ENCODE measurements at places on chromosomes 4 and X.

DNA sequence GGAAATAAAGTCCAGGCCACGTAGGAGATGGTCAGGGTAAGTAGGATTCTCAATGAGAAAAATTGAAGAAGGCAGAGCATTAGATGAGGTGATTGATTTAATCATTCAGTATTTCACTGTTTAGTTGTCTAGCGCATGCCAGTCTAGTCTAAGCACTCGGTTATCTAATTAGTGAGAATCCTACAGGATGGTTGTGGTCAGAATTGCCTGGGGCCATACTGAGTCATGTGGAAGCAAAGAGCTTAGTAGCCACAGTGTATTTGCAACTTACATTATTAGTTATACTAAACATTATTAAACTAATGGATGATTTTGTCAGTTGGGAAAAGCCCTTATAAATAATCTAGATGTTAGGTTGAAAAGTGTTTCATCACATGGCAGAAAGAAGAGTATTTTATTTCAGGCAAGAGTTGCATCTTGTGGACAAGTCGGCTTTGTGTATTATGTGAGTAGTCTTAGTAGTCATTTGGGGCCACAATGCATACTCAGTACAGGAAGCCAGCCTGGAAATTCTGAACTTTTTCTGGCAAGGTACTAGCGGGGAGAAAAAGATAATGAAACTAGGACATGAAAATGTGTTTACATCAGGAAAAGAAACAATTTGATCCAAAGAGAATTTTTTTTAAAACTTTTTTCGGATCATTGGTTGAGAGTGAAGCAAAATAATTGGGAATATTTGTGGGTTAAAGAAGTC lies 31.9 kb downstream of the CPEB2 start:
- DNase-seq = no peak

DNA sequence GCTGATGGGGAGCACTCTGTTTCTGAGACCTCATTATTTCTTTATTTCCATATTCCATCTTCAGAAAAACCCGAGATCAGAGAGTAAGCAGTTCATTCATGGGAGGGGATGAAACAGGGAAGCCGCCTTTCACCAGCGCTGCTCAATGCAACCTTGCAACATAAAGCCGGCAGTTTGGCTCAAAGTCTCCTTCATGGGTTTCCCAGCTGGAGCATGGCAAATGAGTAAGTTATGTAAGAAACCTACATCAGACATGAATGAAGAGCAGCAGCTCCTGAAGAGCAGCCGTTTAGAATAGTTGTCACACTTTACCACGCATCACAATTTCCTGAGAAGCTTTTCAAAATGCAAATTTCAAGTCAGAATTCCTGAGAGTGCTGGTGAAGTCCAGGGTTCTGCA lies 578.8 kb downstream of the FSTL5 start:
- no peak for DNase-seq

DNA sequence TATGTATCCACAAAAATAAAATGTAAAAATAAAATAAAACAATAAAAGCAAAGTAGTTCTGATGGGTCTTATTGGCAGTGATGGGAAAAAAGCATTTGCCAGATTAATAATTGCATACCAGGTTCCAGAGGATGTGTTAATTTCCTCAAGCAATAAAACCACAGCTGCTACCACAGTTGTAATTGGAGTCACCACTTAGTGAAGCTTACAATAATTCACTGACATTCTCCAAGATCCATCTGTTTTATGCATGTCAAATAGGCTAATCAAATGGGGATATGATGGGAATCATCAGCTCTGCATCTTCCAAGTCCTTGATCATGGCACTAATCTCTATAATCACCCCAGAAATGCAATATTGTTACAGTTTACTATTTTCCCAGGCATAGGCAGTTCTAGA lies 123.5 kb upstream of the EMCN start:
- DNase-seq = no peak

DNA sequence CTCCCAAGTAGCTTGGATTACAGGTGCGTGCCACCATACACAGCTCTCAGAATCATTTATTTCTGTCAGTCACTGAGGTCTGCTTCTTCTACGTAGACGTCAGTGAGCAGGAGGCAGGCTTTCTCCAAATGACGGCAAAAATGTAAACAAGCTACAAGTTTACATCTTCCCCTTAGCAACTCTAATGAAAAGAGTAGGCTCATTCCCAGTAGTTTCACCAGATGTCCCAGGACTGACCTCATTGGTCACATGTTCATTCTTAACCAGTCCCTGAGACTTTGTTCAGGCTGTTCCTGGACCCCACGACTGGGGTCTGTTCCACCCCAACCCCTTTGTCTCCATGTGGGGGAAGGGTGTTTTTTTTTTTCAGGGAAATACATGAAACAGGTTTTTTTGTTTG lies 67.1 kb downstream of the TENM3 start:
- DNase-seq = no peak

DNA sequence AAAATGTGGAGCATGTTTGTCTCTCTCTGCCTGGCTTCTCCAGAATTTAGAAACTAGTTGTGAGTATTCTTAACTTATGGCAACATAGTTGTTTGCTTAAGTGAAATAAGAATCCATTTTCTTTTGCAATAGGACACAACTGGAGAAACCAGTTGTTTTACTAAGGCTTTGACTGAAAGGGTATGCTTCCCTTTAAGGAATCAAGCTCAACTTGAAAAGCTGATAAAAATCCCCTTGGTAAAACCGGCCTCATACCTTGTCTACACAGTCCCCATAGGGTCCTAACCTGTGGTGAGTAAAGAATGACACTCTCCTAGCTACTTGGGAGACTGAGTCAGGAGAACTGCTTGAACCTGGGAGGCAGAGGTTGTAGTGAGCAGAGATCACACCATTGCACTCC lies 139.8 kb downstream of the NR3C2 start:
- DNase-seq = no peak

DNA sequence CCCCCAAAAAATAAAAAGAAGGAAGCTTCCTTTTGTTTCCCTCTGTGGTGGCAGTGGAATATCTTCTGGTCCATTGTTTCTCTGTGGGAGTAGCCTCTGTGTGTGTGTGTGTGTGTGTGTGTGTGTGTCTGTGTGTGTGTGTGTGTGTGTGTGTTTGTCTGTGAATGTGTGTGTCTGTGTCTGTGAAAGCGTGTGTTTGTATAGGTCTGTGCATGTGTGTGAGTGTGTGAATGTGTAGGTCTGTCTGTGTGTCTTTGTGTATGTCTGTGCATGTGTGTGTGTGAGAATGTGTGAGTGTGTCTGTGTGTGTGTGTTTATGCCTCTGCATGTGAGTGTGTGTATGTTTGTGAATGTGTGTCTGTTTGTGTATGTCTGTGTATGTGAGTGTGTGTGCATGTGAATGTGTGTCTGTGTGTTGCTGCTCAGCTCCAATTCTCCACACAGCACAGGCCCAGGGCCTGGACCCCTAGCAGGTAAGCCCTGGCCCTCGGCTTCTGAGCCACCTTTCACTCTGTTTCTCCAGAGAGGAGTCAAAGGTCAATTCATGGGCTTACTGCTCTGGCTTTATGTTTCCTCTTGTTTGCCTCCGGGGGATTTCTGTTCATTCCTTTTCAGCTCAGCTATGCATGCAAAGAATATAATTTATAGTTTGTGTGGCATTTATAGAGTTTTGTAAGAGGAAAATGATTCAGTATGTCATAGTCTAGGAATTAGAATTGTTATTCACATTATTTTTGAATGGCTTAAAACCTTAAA lies 89.8 kb downstream of the UCHL1 start:
- no peak for DNase-seq

Data from astrocyte of the cerebellum (primary cell).